ENCODE measurements at places on chromosomes 1 and 21. TPM values are rescaled to one million over a fixed set of nuclear protein-coding genes. Genes with fewer than 3 reads are reported as not detected.

Gene KLHDC7A
- not detected for total RNA-seq

Gene FMN2
- total RNA-seq: not detected

Gene WNT9A
- 7.2 TPM for total RNA-seq

Gene C1orf226
- 1.5 TPM for total RNA-seq

Gene SLC39A1
- total RNA-seq: 98.0 TPM

Gene MARK1
- 9.3 TPM for total RNA-seq

Gene KCNJ10
- not detected for total RNA-seq

Gene PAQR6
- total RNA-seq: 2.8 TPM

Gene CFAP141
- not detected for total RNA-seq

Gene OR14C36
- not detected for total RNA-seq

Gene PEAR1
- 4.9 TPM for total RNA-seq

Gene ATP5PF
- 122 TPM for total RNA-seq

Gene NECTIN4
- total RNA-seq: 7.2 TPM

Gene RNF223
- not detected for total RNA-seq

Gene STPG1
- total RNA-seq: 20.3 TPM

Gene TRABD2B
- total RNA-seq: 1.2 TPM

Gene GLUL
- total RNA-seq: 471 TPM

Gene RORC
- 0.33 TPM for total RNA-seq

Gene SLC44A5
- 3.2 TPM for total RNA-seq

Gene RAB25
- total RNA-seq: 40.0 TPM

Gene OR2T12
- not detected for total RNA-seq

Gene SDF4
- total RNA-seq: 99.5 TPM

Gene MMEL1
- total RNA-seq: not detected

Gene ANGPTL7
- total RNA-seq: 2.3 TPM

Gene SIKE1
- 55.7 TPM for total RNA-seq

Gene MSH4
- total RNA-seq: 0.17 TPM

Gene CCDC27
- not detected for total RNA-seq

Gene TPTE
- not detected for total RNA-seq

Gene CFHR3
- not detected for total RNA-seq

Gene LCE3E
- not detected for total RNA-seq

Gene DRAXIN
- 0.07 TPM for total RNA-seq

Gene CHIA
- total RNA-seq: not detected

Gene GBP6
- total RNA-seq: 1.0 TPM

Gene ZNF648
- 0.07 TPM for total RNA-seq

Gene BECN2
- total RNA-seq: not detected

Gene ESPN
- 2.5 TPM for total RNA-seq
